Left ventricle myocardium inferior (tissue), 1 donor: ENCODE measurements at places on chromosomes 5 and 9. TPM values are rescaled to one million over a fixed set of nuclear protein-coding genes. Genes with fewer than 3 reads are reported as not detected.

The PCYOX1L gene
- total RNA-seq: 3.2 TPM

GRCh38 chr9:5186416-5187169 is 1.2 kb upstream of the INSL6 start:
- DNase-seq: no peak
- H3K27me3 ChIP-seq: peaks cover 10% of the 10 kb centered on the region
- H3K36me3 ChIP-seq: no peaks in the 10 kb centered on the region
- no peak overlapping the region for H3K4me3 ChIP-seq

The LIX1 gene
- not detected for total RNA-seq

The PCDH1 gene
- total RNA-seq: 16.1 TPM

- no peak for DNase-seq
- no peaks in the 10 kb centered on the region for H3K27me3 ChIP-seq
- no peak overlapping the region for H3K4me3 ChIP-seq
- no peak overlapping the region for H3K27ac ChIP-seq
- peaks cover 3% of the 10 kb centered on the region for H3K4me1 ChIP-seq
These were observed 360.6 kb downstream of the PLK2 start for GRCh38 chr5:58099257-58099656.

DNA sequence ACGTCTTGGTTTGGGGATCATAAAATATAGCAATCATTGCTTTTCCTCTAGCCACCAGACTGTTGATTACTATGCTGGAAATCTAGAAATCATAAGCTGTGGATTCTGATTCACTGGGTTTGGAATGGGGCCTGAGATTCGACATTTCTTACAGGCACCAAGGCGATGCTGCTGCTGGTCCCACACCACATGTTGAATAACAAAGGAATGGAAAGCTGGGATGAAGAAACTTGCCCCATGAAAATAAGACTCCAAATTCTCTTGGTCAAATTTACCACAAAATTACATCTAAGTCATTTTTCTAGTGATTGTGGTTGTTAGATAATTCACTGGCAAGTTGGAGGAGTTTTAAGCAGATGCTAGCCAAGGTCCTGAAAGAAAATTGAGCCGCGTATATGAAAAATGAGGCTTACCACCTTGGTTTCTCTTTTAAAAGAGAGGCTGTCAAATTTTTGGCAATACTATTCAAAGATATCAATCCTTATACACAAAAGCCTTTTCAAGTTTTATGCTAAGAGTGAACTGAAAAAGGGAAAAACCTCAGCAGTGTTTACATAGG is 23.0 kb upstream of the MEIKIN start:
- H3K4me1 ChIP-seq: no peaks in the 10 kb centered on the region
- H3K4me3 ChIP-seq: no peak overlapping the region
- no peak overlapping the region for H3K27ac ChIP-seq
- no peaks in the 10 kb centered on the region for H3K36me3 ChIP-seq
- DNase-seq: no peak

The HOMER1 gene
- total RNA-seq: 61.9 TPM
